A673 (cell line): ENCODE measurements at places on chromosomes 16 and 17.

GRCh38 chr16:27322858-27323780 lies 9.3 kb downstream of the IL4R start:
- DNase-seq: no peak

DNA sequence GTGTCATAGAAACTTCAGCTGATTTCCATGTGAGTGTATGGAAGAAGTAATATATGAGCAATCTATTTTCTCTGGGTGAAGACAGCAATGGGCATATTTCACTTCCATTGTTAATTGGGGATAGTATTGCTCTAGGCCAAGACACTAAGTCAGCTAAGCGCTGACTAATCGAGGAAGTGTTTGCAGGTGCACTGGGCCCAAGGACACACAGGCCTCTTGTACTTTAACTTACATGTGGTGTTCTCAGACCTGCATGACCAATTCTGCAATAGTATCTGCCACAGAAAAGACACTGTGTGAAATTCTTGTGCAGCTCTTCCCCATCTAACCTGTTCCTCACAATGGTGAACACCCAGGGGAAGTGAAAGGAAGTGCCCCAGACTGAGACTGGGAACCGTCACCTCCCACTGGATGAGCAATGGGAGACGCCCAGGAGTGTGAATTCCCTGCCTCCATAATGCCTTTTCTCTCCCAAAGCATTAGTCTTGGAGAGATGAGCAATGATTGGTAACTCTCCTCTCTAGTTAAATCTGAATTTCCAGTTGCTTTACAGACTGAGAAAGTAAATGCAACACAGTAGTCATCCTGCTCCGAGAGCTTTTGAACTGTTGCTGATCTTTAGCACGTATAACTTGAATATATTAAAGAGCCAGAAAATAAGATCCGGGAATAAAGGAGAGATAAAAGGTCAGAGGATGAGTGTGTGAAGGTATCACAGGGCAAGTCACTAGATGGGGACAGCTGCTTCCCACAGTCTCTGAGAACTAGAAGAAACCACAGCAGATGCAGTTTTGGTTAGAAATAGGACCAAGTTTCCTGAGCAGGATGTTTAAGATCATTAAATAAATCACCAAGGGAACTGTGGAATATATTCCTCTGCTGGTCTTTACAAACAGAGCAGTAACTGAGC lies 82.6 kb downstream of the CDK5R1 start:
- DNase-seq: no peak

DNA sequence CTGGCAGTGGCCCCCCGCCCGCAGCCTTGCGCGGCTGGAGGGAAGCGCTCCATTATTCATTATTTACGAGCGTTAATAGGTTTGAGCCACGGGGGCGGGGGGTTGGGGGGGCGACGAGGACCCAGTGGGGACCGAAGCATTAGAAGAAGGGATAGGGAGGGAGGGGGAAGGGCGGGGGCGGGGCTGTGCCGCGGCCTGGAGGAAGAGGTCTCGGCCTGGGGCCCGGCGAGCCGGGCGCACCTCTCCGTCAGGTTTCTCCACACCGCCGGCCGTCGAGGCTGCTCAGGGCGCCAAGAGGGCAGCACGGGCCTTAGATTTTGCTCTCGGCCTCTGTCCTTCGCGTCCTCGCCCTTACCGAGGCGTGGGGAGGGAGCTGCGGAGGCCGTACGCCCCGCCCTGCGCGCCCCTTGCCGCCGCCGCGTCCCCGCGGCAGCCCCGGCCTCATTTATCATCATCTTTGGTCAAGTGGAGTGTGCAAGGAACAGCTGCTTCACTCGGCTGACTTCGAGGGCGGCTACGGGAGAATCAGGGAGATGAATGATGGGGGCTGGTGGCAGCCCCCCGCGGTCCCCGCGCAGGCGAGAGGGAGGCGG lies 54.2 kb downstream of the SREBF1 start:
- peak; percentile 46 for DNase-seq

- DNase-seq: no peak
Observed at GRCh38 chr17:73141411-73141810, 23.4 kb upstream of the SSTR2 start.

GRCh38 chr17:66287911-66288310 lies 14.5 kb upstream of the PRKCA start:
- DNase-seq: no peak

DNA sequence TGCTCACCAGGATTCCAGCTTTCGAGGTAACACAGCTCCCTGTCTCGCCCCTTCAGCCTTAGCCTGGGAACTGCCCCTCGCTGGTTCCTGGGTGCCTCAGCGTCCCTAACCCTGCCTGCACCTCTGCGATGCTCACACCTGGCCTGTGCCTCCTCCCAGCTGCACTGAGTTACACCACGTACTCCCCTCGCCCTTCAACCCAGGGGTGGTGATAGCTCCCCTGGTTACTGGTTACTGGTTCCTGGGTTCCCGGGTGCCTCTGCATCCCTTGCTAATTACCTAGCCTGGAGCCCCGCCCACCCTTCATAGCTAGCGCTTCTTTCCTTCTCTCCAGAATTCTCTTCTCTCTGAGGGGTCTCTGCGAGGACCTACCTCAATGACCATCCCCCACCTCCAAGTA lies 65.3 kb upstream of the PLCG2 start:
- no peak for DNase-seq

DNA sequence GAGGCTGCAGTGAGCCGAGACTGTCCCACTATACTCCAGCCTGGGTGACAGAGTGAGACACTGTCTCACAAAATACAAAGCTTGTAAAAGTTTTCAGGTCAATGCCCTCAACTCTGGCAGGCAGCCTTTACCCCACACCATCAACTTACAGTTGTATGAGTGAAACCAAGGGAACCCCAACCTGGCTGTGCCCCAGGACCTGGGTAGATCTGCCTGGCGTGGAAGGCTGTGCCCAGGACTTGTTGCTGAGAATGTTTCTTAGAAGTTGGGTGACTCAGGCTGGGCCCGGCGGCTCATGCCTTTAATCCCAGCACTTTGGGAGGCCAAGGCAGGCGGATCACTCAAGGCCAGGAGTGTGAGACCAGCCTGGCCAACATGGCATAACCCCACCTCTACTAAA lies 7.8 kb downstream of the CES3 start:
- no peak for DNase-seq

DNA sequence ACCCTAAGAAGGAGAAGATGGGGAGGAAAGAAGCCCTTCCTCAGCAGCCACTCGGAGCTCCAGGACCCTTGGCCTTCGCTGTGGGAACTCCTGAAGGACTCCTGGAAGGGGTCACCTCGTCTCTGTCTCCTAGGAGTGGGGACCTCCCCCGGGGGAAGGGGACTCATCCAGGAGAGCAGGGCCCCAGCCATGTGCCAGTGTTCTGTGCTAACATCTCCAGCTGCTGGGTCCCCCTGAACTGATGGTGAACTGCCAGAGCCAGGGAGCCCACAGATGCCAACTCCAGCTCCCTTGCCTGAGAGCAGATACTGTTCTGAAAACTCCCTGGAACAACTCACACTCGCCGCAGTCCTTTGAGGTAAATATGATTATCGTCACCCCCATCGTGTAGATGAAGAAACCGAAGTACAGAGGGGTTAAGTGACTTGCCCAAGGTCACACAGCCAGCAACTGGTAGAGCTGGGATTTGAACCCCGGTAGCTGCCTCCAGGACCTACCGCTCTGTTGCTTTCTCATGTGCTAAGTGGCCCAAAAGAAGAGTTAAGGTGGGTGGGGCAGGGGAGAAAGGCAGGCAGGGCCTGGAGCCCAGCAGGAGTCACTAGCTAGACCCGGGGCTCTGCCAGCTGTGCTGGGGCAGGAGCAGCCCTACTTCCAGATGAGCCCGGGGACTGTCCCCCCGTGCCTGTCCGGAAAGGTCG lies 10.5 kb downstream of the TIMM22 start:
- no peak for DNase-seq

GRCh38 chr16:69197573-69197972 lies 10.6 kb downstream of the SNTB2 start:
- no peak for DNase-seq

- DNase-seq: no peak
Observed at GRCh38 chr16:2458887-2459646, 842 bp upstream of the TEDC2 start.

- DNase-seq: no peak
Observed at GRCh38 chr17:67801626-67802175, 23.6 kb upstream of the BPTF start.

DNA sequence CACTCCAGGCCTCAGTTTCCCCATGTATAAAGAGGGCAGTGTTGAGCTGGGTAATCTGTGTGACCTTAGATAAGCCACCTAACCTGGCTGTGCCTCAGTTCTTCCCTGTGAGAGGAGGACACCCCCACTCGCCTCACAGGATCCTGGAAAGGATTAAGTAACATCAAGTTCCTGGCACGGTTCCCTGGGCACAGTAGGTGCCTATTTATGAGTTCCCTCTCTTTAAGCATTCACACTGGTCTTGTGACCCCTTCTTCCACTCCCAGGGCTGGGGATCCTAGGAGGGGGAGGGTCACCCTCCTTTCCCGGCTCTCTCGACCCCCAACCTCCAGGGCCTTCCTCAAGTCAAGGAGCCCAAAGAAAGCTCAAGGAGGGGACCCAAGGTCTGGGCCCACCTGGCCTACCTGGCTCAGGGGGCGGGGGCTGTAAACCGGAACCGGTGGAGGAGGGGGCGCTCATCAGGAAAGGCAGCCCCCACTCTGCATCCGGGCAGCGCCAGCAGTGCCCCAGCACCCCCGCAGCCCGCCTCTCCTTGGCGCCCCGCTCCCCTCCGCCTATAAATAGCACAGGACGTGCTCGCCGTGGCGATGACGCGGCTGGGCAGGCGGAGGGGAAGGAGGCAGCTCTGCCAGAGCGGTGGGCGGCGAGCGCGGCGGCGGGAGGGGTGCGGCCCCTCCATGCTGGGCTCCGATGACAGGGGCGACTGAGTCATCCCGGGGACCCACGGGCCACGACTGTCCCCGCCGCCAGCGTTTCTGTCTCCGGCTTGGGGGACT lies 9.4 kb downstream of the RPL19 start:
- peak; percentile 71 for DNase-seq

DNA sequence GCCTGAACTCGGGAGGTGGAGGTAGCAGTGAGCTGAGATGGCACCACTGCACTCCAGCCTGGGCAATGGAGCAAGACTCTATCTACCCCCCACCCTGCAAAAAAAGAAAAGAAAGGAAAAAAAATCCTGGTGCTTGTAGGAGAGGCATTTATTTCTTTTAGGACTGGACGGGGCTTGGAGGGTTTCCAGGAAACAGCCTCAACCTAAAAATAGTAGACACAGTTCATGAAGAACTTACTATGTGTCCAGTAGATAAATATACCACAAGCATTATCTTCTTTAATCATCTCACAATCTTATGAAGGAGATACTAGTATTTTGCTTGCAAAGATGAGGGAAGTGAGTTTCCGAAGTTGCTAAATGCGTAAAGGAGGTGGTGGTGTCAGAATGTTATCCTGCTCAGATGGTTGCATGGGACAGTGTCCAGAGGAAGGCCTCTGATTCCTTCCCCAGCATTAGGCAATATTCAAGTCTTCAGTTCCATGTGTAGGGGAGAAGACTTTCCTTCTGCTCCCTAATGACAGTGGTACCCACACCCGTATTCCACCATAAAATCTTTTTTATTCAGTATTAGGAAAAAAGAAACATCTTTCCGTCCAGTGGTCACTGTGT lies 263.2 kb downstream of the WWOX start:
- DNase-seq: no peak

GRCh38 chr17:68293490-68294195 lies 2.3 kb downstream of the ARSG start:
- no peak for DNase-seq
